Hematopoietic multipotent progenitor cell treated with erythropoietin and hydrocortisone succinate and interleukin-3 and kit ligand, for 4 days (in vitro differentiated cells): ENCODE measurements at places on chromosomes 7 and 10.

- no peak for DNase-seq
Measured at GRCh38 chr7:20112696-20113095, 104.5 kb downstream of the MACC1 start.

- DNase-seq: peak; percentile 67
Measured at GRCh38 chr7:149624006-149624405, 126.4 kb upstream of the ZNF746 start.

DNA sequence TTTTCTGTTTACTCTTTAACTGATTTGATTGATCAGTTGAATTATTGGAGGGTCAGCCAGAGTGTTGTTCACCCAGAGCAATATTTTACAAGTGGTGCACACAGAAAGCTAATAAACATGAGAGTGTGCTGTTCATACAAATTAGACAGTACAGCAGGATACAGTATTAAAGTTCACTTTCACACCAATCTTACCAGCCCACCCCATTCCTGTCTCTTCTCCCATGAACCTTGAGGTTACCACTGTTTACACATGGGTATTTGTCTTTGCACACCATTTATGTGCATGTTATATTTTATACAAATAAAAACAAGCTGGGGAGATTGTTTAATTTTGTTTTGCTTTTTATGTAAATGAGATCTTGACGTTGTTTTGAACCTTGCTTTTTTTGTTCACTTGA lies 6.5 kb downstream of the CALU start:
- no peak for DNase-seq

DNA sequence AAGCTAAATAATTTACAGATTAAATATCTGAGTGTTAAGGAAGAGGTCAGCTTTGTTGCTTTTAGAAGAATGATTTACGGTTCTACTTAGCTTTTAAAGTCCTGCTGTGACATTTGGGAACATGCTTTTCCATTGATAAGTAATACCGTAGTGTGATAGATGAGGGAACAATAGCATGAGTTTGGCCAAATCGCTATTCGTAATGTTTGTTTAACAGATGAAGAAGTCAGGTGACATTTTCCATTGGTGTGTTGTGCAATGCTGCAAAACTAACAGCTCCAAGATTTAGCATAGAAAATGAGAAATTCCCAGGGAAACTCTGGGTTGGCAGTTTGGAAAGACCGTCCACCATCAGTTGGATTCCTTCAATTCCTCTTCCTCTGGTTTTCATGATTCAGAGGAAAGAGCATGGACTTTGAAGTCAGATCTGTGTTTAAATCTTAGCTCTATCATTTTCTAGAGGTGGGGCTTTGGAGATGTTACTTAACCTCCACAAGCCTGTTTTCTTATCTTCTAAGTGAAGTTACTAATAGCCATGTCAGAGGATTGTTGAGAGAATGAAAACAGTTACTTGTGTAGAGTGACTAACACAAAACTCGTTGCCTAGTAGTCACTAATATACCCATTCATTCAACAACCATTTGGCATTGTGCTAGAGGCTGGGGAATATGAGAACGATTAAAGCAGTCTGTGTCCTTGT lies 140.4 kb upstream of the BMPER start:
- DNase-seq: no peak

GRCh38 chr7:11567571-11567970 lies 264.4 kb downstream of the THSD7A start:
- DNase-seq: no peak

- DNase-seq: no peak
Measured at GRCh38 chr10:77104459-77104980, 533.1 kb downstream of the KCNMA1 start.

GRCh38 chr7:136953386-136953785 lies 84.9 kb downstream of the CHRM2 start:
- no peak for DNase-seq

- DNase-seq: peak; percentile 49
Measured at GRCh38 chr7:110534241-110534931, 556.5 kb upstream of the LRRN3 start.
